ENCODE measurements at places on chromosomes 2 and 18. TPM values are rescaled to one million over a fixed set of nuclear protein-coding genes. Genes with fewer than 3 reads are reported as not detected.

DNA sequence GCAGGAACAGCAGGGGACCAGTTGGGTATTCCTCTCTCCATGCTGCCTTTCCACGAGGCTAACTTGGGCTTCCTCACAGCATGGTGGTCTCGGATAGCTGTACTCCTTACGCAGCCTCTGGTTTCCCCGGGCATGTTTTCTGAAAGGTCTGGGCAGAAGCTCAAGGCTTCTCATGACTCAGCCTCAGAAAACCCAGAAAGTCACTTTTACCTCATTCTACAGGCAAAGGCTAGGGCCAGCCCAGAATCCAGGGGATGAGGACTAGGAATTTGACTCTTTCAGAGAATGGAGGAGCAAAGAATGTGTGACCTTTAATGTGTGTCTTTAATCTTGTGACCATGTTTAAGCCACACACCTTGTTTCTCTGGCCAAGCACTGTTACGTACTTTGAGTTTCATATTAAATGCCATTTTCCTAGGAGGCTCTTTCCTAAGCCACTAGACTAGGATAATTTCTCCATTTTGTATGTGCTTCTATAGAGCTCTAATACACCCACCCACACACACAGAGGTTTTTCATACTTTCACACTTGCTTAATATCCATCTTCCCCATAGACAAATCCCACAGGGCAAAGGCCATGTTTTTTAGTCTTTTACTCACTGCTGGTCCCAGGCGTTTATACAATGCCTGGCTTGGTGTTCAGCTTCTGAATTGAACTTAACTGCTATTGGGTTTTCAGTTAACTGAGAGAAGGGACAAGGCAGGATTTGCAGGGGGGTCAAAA, 77.3 kb downstream of the LONRF2 start:
- no peak for DNase-seq

- DNase-seq: no peak
Observed at GRCh38 chr2:46848447-46848846, 67.2 kb downstream of the MCFD2 start.

GRCh38 chr2:112033600-112033999, 21.5 kb upstream of the TMEM87B start:
- DNase-seq: no peak

DNA sequence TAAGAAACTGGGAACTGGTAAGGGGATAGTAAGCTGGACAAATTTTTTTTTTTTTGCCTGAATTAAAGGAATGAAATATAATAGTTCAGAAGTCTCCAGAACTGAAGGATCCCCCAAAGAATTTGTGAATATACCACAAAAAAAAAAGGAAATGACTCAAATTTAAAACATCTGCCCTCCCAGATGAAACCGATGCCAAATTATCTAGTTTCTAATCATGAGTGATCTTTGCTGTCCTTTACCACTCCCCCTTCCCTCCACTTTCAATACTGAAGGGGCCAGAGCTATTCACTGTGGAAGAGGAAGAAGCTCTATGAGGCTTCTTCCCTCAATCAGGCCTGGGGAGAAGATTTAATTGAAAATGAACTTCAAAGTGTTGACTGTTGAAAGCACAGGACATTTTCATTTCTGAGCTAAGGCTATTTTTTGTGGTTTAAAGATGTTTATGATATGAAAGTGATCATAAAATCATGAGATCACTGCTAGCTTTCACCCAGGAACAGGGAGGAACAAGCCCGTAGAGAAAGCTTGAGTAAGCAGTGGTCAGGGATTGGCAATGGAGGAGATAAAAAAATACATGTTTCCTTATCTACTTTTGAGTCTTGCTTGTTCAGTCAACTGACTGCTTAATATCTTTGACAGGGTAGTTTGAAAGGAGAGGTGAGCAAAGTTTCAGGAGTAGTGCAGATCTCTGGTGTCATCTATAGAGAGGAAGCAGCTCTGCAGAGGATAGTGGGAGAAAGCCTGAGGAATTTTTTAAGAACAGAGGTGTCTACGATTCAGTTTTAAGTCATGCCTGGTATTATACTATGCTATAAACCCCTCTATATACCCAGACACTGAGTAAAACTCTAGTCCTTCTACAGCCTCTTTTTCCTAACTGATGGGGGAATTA, 409.5 kb upstream of the FIGN start:
- no peak for DNase-seq

- DNase-seq: no peak
Observed at GRCh38 chr2:119013671-119014070, 71.7 kb downstream of the MARCO start.

DNA sequence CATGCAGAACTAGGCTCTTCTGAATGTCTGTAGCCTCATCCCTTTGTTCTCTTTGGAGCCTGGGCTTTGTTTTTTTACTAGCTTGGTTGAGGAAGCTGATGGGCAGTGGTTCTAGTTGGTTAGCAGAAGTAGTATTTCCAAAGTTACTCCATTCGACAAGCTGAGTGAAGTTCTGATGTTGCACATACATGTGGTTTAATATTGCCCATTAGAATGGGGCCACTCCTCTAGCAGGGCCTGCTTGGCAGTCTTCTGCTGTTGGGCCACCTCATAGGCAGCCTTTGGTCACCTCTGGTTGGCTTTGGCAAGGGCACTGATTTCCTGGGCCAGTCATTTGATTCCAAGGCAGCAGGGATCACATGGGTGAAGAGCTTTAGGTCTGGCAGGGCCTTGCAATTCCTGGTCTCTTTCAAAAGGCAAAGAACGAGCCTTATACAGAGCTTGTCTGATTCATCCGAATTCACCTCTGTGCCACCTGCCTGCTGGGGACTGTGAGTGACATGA, 2.5 kb downstream of the RPIA start:
- no peak for DNase-seq

DNA sequence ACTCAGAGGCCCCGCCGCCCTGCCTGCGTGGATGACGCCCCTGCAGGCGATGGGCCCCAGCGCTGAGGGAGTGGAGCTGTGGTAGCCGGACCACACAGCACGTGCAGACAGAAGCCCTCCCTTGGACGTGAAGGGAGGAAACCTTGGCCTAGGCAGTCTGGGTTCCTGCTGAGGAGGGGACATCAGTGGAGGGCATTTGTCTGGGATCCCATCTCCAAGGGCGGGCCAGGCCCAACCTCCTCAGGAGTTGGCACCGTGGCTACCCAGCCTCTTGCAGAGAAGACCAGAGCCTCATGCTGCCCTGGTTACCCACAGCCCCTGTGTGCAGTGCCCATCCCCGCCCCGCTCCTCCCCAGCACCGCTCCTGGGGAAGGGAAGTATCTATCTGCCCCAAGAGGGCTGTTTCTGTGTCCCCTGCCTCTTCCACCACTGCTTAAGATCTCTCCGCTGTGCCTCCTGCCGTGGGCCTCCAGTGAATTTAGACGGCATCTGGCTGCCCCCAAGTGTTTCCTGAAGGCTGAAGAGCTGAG, 241.8 kb downstream of the KLHL29 start:
- DNase-seq: no peak

DNA sequence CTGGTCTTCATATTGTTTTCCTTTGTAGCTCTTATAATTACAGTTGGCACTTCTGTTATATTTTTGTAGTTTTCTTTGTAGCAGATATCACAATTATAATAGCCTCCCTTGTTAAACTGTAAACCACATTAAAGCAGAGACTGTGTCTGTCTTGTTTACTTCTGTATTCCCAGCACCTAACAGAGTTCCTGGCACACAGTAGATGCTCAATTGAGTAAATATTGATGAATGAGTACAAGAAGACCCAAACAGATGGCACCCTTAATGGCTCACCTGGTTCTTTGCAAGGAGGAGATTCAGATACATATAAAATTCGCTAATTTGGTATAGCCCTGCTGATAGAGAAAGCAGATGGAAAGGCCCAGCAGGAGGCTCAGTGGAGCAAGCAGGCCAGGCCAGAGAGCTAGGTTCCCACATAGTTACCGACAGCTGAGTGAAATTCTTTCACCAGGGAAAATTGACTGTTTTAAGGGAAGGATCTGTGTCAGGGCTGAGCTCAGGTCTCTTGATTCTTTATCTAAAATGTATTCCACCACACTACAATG, 120.1 kb downstream of the NUP35 start:
- no peak for DNase-seq

DNA sequence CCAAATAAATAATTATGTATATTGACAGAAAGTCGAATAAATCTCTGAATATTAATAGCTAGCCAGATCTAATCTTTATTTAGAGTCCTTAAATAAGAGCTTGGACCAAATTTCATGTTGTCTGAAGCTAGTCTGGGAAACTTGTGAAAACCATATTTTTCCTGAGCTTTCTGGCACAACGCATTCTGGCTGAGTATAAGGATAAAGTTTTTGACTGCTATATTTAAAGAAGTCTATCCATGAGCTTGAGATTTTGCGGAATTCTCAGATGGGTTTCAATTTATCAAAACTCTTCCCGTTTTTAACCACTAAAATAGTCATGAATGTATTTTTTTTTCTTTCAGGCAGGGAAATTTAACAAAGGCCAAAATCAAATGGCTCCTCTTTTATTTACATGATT, 23.8 kb downstream of the FAP start:
- no peak for DNase-seq

GRCh38 chr2:2950403-2950952, 427.1 kb downstream of the EIPR1 start:
- DNase-seq: no peak

DNA sequence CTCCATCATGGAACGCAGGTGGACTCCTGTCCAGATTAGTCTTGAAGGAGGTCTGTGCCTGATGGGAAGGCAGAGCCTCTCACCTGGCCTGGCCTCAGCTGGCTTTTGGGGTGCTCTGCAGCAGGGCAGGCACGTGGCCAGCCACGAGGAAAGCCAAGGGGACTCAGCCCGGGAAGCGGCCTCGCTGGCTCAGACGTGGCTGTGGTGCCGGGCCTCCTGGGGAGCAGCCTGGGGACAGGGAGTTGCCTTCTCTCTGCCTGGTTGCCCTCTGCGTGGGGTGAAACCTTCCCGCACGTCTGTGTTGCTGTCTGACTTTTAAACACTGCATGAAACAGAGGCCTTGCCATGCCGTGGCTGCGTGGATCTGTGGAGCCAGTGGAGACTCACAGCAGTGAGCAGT, 45.0 kb downstream of the RTP5 start:
- DNase-seq: no peak

- no peak for DNase-seq
Observed at GRCh38 chr2:60512641-60513040, 40.8 kb downstream of the BCL11A start.

DNA sequence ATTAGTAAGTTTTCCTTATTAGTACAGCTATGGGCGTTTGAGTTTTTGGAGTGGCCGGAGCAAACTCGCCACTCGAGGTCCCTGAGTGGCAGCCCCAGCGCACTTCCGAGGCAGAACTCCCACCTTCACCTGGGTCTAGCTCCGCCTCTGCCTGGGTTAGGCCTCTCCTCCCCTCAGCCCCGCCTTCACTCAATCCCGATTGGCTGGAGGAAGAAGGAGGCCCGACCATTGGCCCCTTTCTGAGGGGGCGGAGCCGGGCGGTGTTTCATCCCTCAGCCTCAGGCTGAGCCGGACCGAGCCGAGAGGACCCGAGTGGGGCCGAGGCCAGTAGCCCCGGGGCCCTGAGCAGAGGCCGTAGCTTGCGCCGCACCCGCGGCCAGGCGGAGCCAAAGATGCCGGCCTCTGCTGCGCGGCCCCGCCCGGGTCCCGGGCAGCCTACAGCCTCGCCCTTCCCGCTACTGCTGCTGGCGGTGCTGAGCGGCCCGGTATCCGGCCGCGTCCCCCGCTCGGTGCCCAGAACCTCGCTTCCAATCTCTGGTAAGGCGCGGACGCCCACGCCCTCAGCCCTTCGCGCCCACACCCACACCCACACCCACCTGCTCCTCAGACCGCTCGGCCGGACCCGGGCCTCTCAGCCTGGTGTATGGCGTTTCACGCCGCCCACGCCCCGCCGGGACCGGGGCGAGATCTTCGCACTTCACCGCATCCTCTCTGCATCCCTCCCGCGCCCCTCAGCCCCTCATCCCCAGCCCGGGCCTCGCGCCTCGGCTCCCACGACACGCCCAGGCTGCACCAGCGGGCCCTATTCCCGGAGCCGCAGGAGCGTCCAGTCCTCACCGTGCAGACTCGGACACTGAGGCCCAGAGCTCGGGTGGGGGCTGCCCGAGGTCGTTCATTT, at the start of gene SEMA4F:
Gene SEMA4F (plus strand): TSS at position 263 of the 898 bp plus-strand sequence. CDS start 130 bp downstream, at position 393.
- DNase-seq: peak; percentile 91

GRCh38 chr2:240502430-240503121, 55.2 kb downstream of the ANKMY1 start:
- DNase-seq: no peak

The POTEC gene
- total RNA-seq: not detected

The HAAO gene
- not detected for total RNA-seq

The GAL3ST2 gene
- total RNA-seq: 0.81 TPM

The MYO5B gene
- total RNA-seq: not detected

The ZAP70 gene
- total RNA-seq: 487 TPM

The SERPINB11 gene
- not detected for total RNA-seq

The IRS1 gene
- 5.6 TPM for total RNA-seq

The UPP2 gene
- not detected for total RNA-seq

The GCKR gene
- total RNA-seq: not detected

The SIX2 gene
- total RNA-seq: not detected

Measured in CD8-positive, alpha-beta T cell (primary cell).